RPMI7951 (cell line): ENCODE measurements at places on chromosomes 4 and X. TPM values are rescaled to one million over a fixed set of nuclear protein-coding genes. Genes with fewer than 3 reads are reported as not detected.

DNA sequence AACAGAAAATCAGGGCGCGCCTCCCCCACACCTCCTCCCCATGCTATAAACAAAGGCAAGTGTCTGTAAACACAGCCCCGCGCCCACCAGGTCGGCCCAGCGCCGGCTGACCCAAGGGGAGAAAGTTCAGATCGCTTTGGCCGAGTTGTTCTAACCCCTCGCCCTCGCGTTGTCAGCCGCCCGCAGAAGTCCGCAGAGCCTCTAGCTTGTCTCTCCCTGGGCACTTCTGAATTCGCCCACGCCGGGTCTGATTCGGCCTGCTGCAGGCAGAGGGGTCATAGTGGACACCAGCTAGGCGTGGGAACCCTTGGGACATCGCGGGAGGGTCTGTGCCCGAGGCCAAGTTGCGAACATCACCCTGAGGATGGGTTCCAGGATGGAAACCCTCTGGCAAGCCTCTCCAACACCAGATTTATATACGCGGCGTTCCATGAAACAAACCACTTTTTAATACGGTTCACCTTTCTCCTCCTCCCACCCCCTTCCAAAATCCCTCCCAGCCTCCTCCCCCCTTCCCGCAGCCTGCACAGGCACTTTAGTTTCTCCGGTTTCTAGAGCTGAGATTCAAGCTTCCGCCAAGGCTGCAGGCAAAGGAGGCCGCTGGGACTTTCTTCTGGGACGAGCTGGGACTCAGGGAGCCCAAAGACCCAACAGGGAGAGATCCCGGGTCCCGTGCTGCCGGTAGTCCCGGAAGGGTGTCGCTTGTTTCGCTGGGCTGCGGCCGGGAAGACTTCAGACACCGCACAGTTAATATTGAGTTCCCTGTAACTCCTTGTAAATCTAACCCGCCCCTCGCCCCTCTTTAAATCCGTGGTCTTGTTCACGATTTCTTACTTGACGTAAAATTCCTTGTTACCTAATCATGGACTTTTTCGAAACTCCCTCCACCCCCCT, 4.7 kb downstream of the HAND2 start:
- DNase-seq: no peak

DNA sequence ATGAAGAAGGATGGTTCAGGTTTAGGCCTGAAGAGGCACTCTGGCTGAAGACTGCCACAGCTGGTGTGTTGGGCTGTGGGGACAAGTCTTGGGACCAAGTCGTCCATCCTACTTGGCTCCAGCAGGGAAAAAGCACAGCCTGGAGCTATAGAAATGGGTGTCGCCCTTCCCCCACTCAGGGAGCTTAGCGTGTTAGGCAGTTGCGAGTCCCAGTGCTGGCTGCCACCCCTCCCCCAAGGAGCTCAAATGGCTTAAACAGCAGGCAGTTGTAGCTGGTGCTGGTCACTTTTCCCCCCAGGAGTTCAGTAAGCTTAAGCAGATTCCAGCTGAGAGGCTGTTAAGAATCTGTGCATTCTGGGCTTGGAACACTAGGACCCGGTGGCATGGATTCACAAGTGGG, 319.5 kb upstream of the POF1B start:
- DNase-seq: no peak

DNA sequence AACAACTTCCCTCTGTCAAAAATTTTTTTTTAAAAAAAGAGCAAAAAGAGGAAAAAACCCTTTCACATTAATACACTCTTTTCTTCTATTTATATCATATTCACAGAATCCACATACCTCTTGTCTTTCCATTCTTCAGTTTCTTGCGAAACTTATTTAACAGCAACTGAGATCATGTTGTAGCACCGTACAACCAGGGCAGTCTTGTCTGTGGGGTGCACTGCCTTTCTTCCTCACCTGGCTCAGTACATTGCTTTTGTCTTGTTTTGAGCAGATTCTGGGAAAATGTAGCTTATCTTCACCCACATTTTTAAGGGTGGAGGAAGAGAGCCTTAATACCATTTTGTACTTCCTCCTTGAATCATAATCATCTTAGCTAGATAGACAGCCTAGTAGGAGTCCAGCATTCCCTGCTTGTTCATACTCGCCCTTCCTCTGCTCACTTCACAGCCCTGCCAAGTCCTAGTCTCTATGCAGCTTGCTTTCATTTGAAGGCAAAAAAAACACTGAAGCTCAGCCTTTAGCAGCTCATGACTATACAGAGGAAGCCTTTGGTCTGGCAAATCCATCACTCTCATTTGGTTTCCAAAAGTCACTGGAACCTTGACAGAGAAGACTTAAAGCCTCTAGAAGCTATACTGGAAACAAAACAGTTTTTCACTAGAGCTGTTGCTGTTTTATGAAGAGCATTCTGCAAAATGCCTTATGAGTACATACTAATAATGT, 140.6 kb upstream of the BANK1 start:
- DNase-seq: no peak

The SFRP2 gene
- total RNA-seq: 10.5 and 14.9 TPM in 2 replicates

- DNase-seq: no peak
These were observed 55.9 kb upstream of the NKX1-1 start for GRCh38 chr4:1462009-1462767.

DNA sequence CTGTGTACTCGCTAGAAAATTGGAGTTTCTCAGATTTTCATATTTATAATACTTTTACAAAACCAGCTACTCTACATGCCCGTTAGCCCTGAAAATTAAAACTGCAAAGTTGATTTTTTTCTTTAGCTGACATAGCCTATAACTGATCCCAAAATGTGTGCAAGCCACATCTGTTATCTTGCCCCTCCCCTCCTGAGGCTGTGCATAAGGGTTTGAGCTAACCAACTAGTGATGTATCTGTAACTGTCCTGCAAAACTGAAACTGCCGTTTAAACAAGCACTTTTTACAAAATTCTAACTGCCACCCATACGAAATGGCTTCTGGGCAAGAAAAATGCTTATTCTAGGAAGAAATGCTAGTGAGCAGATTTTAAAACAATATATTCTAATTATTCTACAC, 59.1 kb downstream of the EDNRA start:
- peak; percentile 3 for DNase-seq

DNA sequence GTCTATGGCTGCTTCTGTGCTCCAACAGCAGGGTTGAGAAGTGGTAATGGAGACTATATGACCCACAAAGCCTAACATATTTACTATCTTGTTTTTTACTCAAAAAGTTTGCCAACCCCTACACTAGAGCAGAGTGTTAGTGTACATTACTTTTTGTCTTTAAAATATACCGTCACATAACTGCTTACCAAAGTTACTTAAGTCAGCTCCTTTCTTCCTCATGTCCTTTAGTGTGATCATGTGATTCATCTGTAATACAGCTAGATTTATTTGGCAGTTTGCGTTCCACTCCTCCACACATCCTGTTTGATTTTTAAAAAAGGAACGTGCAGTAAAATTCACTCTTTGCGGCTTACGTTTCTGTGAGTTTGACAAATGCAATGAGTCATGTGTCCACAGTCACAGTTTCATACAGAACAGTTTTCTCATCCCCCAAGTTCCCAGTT, 162.4 kb upstream of the GPRIN3 start:
- peak; percentile 88 for DNase-seq

The FAM149A gene
- total RNA-seq: not detected in 2 replicates

- DNase-seq: peak; percentile 45
These were observed 28.5 kb downstream of the PJA1 start for GRCh38 chrX:69136546-69137331.

GRCh38 chrX:12225107-12225506, 86.8 kb downstream of the FRMPD4 start:
- DNase-seq: no peak

The MAGEA11 gene
- total RNA-seq: 23.4 and 23.6 TPM in 2 replicates

DNA sequence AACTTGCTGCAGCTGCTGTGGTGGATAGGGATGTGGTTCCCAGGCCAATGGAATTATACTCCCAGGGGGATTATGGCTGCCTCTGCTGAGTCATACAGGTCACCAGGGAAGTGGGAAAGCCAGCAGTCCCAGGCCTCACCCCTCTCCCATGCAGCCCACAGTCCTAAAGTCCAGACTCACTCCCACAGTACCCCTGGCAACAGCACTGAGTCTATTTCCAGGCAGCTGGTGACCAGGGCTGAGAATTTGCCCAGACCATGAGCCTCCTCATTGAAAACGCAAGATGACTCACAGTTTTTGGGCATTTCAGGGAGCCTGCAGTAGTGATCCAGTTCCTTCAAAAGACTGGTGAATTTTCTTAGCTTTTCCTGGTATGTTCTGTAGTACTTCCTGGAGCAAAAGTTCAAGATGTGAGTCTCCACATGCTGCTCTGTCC, 137.6 kb downstream of the NPNT start:
- peak; percentile 91 for DNase-seq

GRCh38 chr4:77347351-77347966, 190.5 kb downstream of the CCNG2 start:
- no peak for DNase-seq

The DGKK gene
- not detected in 2 replicates for total RNA-seq
